ENCODE measurements at places on chromosomes 11 and 22.

GRCh38 chr11:64448599-64449380 lies 89.8 kb downstream of the RPS6KA4 start:
- DNase-seq, result peak; percentile 60

- DNase-seq, result no peak
Measured at GRCh38 chr22:46792061-46792796, 29.8 kb downstream of the TBC1D22A start.

DNA sequence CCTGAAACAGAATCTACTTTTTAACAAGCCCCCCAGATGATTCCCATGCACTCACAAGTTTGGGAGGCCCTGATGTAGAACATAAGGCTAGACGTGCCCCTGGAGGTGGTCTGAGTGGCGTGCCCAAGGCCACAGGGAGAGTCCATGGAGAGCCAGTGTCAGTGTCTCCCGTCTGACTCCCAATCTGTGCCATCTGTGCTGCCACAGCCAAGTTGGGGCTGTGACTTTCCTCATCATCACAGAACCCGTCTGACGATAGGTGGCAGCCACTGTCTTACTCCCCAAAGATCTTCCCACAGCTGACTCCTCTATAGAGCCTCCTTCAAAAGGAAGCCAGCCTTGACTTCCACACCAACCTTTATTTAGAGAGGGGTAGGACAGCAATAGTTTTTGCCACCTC lies 470.5 kb downstream of the SOX6 start:
- DNase-seq, result no peak

GRCh38 chr22:45069925-45070324 lies 60.1 kb upstream of the PHF21B start:
- no peak for DNase-seq

GRCh38 chr22:46220921-46221320 lies 29.2 kb downstream of the CDPF1 start:
- no peak for DNase-seq

GRCh38 chr22:36409056-36409455 lies 21.3 kb upstream of the MYH9 start:
- DNase-seq, result no peak

GRCh38 chr11:76823481-76824028 lies 37.2 kb upstream of the ACER3 start:
- no peak for DNase-seq

- DNase-seq, result no peak
Measured at GRCh38 chr11:88521799-88522201, 184.3 kb upstream of the CTSC start.

- no peak for DNase-seq
Measured at GRCh38 chr11:271319-271715, 6.9 kb upstream of the NLRP6 start.

GRCh38 chr11:76613901-76614300 lies 56.6 kb downstream of the LRRC32 start:
- DNase-seq, result no peak

DNA sequence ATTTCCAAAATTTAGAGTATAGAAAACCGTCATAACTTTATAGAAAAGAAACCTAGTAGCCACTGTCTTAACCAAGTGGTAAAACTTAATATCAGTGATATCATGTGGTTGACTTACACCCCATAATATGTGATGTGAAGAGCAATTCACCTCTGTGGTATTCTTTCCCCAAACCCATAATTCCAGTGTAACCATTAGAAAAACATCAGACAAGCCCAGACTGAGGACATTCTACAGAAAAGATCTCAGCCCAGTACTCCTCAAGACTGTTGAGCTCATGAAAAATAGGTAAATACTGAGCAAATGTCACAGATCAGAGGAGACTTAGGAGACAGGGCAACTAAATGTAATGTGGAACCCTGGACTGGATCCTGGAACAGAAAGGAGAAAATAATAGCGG lies 134.6 kb downstream of the PGR start:
- no peak for DNase-seq

GRCh38 chr11:3906166-3906565 lies 50.7 kb downstream of the STIM1 start:
- no peak for DNase-seq

DNA sequence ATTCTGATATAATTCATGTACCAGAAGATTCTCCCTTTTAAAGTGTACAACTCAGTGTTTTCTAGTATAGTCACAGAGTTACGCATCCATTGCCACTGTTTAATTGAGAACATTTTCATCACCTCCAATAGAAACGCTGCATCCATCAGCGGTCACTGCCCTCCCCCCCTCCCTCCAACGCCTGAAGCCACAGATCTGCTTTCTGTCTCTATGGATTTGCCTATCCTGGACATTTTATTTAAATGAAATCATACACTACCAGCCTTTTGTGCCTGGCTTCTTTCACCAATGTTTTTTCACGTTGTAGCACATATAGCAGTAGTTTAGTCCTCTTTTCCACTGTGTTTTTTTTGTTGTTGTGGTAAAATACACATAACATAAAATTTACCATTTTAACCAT lies 22.8 kb downstream of the TCP11L1 start:
- DNase-seq, result no peak

- DNase-seq, result no peak
Measured at GRCh38 chr11:1333860-1334259, 24.4 kb upstream of the TOLLIP start.

DNA sequence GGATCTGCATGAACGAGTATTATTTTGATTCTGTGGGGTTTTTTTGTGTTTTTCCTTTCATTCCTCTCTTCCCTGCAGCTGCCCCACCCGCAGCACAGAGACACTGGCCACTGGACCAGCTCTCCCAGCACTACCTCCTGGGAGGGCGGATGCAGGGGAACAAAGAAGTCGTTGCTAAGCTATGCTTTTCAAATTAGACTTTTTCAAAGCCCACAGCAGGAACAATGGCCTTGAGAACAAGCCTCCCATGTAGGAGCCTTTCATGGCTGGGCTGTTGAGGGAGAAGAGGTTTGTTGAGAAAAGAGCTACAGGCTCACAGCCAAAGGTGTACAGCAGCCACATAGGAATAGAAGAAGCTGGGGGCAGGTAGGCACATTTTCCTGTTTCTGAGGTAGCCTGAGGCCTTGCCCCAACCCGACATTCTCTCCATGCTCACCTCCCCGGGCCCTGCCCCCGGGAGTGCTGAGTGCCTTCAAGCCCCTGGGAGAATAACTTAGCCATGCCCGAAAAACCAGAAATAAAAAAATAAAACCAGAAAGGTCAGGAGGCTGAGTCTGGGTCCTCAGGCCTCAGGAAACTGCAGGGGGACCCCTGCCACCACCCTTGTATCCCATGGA lies 20.5 kb upstream of the SYT12 start:
- no peak for DNase-seq

- no peak for DNase-seq
Measured at GRCh38 chr11:94549146-94549545, 5.4 kb downstream of the FUT4 start.

- no peak for DNase-seq
Measured at GRCh38 chr11:64153812-64154211, 12.1 kb downstream of the MACROD1 start.

GRCh38 chr11:108093128-108093904 lies 28.1 kb upstream of the ACAT1 start:
- no peak for DNase-seq

GRCh38 chr22:48832592-48832991 lies 995.1 kb downstream of the BRD1 start:
- no peak for DNase-seq
